Endodermal cell (in vitro differentiated cells): ENCODE measurements at places on chromosomes 13 and 19.

- DNase-seq: no peak
Measured at GRCh38 chr19:34505321-34506025, 23.9 kb downstream of the WTIP start.

DNA sequence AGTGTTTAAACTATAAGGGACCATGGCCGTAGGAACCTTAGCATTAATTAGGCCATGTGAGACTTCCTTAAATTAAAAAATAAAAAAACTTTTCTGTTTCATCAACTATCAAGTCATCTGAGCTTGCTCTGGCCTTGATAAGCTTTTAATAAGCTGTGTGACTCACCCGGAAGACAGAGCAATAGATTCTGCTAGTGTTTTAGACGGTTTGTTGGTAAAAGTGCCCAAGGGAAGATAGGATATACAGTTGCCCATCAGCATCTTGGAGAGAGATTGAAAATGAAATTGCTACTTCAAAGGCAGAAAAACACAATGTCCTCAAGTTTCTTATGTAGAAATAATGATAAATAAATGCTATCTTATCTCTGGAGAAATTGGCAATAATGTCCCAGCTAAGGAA, 31.2 kb upstream of the RCBTB2 start:
- DNase-seq: no peak

DNA sequence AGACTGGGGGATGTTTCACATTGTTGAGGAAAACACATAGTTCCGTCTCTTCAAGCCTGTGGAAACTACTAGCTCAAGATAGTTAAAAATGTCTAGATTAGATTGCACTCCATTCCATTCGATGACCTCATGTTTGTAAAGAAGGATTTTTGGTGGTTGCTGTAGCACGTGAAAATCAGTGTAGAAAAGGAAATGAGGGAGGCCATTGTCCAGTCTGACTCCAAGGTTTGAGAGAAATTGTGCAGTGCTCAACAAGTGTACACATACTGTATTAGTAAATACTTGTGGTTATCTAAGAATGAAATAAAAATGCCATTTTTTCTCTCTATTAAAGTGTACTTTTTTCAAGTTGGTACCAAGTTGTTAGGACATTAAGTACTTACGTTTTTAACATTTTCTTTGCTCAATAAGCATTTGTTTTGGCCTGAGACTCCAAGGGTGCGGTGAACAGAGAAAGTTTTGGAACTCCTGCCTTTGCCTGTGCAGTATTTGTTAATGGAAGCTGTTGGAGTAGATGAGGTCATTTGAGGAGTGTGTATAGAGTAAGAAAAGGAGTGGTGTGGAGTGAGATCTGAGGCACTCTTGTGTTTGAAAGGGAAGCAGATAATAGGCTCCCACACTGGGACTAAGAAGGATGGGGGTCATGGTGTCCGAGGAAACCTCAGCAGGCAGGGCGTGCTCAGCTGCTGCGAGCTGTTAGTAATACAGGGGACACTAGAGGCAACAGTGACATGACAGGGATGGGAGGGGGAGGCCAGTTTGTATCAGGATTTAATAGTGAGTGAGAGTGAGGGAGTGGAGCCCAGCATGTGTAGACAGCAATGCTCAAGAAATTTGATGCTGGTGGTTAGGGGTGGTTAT, 4.4 kb downstream of the WASF3 start:
- DNase-seq: no peak

- DNase-seq: no peak
Measured at GRCh38 chr19:5152013-5152763, 183.3 kb downstream of the KDM4B start.
